Erythroblast (primary cell): ENCODE measurements at places on chromosomes 5 and 9.
A peak's percentile ranks its signal among the peaks of the same experiment; 100 is the strongest.

- DNase-seq, result no peak
These were observed 1717.1 kb downstream of the EFNA5 start for GRCh38 chr5:105953616-105954015.

- DNase-seq, result no peak
These were observed 64.6 kb upstream of the SYNPO start for GRCh38 chr5:150575745-150576448.

DNA sequence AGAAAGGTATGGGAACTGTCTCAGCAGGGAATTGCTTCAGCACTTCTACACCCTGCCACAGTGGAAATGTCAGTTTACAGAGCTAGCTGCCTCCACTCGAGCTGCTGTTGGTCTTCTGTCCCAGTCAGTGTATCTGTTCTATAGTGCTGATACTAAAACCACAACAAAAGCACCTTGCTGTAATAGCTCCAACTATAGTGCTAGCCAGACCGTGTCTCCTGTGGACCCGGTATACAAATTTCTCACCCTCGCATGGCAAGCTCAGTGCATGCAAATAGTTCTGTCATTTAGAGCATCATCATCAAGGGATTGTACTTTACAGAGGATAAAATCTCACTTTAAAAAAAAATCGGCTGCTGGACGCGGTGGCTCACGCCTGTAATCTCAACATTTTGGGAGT, 51.5 kb upstream of the IQGAP2 start:
- no peak for DNase-seq

GRCh38 chr5:28707706-28708105, 1669.3 kb upstream of the CDH9 start:
- no peak for DNase-seq

DNA sequence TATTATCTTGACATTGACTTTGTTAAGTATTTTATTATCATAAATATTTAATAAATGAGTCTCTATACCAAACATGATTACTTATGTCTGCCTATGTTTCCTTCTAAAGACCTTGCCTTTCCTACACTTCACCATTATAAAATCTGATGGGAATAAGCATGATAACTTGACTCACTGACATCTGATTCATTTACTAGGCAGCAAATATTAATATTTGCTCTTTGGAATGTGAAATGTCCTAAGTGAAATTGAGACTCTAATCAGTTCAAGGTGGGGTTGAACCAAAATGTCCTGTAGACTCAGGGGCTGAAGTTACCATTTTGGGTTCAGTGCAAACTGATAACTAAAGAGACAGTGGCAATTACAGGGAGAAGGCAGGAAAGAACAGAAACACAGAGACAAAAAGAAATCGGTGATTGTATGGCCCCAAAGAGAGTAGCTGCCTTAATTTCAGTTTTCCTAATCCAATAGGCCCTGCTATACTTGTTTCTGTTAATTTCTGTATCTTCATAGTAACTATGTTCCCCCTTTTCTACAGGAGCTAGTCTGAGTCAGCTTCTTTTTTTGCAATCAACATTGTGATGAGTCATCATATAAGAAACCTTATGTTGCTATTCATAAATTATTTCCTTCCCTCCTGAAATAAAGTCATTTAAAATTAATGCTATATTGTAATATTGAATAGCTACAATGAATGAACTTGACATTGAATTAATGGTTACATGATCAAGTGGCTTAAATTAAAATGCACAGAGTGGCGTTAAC, 296.8 kb downstream of the PDE4D start:
- peak; percentile 29 for DNase-seq

- DNase-seq, result no peak
These were observed 282.4 kb downstream of the NR3C1 start for GRCh38 chr5:143121135-143121475.

GRCh38 chr9:105698348-105698870, 4.1 kb downstream of the TMEM38B start:
- no peak for DNase-seq

DNA sequence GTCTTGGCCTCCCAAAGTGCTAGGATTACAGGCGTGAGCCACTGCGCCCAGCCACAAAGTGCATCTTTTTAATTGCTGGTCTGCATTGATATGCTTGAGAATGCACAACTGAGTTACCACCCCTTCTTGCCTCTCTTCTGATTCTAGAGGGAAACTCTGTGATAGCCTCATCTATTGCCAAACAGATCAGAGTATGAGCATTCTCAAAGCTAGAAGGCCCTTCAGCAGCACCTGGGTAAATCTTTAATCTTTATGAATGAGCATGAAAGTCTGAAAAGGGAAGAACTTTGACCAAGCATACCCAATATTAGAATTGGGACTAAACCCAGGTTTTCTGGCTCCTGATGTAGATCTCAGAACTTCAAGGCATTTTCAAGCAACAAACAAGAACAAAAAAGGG, 298.3 kb upstream of the TNC start:
- no peak for DNase-seq

- DNase-seq, result peak; percentile 60
These were observed at the start of gene NEUROG1 for GRCh38 chr5:135535820-135536801. Gene NEUROG1, minus strand, starts transcription at chr5:135535964. Its CDS starts 274 bp downstream, at chr5:135535690.

DNA sequence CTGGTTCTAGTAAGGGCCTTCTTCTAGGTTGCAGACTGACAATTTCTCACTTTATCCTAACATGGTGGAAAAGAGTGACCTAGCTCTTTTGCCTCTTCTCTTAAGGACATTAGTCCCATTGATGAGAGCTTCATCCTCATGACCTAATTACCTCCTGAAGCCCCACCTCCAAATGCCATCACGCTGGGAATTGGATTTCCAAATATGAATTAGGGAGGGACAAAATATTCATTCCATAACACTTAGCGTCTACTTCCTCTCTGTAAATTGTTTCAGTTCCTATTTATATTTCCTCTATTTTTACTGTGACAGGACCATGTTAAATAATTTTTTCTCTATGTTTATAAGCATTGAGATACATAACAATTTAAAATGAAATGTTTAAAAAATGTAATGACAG, 408.8 kb downstream of the CDH10 start:
- DNase-seq, result no peak
